CD8-positive, alpha-beta memory T cell (primary cell): ENCODE measurements at places on chromosomes 7 and 10.

- no peak for DNase-seq
Observed at GRCh38 chr7:17846935-17847334, 93.4 kb downstream of the SNX13 start.

DNA sequence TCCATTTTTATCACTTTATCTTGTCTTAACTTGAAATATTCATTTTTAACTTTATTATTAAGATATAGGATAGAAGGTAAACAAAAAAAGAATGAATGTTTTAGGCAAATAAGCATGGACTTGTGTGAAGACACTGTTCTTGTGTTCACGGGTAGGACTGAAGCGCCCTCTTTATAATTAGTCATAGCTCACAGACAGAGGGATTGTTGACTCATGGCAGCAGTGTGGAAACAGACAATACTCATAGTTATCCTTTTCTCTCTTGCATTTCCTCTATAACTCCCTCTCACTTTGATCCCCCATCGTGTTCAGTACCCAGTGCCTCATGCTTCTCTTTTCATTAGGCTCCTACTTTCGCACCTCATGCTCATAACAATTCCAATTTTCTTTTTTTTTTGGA, 731.8 kb downstream of the PHTF2 start:
- DNase-seq, result no peak

- no peak for DNase-seq
Observed at GRCh38 chr10:91689731-91690168, 56.9 kb upstream of the PPP1R3C start.

- no peak for DNase-seq
Observed at GRCh38 chr10:123556736-123557135, 109.4 kb upstream of the GPR26 start.

GRCh38 chr7:88229302-88229995, 9.6 kb upstream of the SRI start:
- DNase-seq, result no peak

GRCh38 chr10:110074758-110075671, 67.2 kb downstream of the ADD3 start:
- DNase-seq, result no peak

GRCh38 chr7:145876376-145876775, 240.2 kb upstream of the CNTNAP2 start:
- no peak for DNase-seq

DNA sequence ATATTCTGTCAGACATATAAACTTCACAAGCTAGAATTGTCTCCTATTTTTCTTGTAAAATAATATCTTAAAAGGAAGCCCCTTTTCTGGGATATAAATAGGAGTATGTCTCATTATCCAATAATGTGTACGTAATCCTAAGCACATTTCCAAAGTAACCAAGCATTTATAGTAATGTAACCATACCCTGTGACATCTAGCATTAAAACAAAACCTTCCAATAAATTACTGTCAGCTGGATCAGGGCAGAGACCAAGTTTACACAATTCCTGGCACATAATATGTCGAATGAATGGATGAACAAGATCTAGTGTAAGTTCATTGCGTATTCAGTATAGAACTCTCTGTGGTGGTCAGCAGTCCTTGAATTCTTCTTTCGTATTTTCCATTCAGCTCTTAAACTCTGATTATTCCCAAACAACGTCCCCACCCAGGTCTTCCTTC, 14.3 kb downstream of the CPED1 start:
- DNase-seq, result no peak

DNA sequence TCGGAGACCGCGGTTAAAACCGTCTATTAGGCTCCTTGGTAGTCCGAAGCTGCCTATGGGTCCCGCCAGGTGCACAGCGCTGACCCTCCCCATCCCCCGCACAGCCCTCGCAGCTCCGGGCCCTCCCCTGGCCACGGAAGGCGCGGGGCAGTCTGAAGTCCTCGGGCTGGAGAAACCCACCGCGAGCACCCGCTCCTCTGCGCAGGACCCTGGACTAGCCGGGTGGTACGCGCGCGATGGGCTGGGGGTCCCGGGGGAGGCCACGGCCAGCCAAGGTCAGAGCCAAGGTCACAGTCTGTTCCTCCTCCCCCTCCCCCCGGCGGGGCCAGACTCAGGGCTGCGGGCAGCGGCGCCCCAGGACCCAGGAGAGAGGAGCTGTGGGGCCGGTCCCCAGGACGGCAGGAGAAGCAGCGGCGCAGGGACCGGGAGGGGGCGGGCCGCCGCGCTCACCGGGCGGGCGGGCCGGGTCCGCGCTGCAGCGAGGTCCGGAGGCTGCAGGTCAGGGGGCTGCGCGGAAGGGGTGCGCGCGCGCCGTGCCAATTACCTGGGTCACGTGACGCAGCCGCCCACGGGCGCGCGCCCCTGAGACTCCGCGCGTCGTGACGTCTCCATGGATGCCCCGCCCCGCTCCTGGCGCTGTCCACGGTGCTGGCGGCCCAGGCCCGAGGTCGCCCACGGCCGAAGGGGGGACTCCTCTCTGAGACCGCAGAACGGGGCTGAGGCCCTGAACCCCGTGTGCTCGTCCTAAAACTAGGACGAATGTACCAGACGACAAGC, at the start of gene OGDHL:
TSS of gene OGDHL (minus strand) at position 535 of the 777 bp plus-strand sequence. CDS start 3,731 bp downstream, outside the sequence.
- no peak for DNase-seq

DNA sequence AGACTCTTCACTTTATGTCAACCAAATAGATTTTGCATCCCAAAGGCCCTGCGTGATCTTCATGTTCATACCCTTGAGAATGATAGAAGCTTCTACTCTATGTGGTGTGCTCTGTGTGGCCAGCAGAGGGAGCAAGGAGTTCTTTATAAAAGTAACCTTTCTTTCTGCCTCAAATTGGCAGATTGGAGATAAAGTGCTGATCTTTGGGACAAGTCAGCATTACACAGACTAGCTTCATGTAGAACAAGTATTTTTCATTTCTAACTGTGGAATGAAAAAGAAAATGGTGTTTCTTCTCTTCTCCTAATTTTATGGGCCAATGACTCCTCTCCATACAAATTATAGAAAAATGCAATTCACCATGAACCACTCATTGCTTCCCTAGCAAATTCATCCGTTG, 1214.1 kb downstream of the SORCS1 start:
- no peak for DNase-seq

- no peak for DNase-seq
Observed at GRCh38 chr7:7100432-7100849, 81.9 kb upstream of the C1GALT1 start.

DNA sequence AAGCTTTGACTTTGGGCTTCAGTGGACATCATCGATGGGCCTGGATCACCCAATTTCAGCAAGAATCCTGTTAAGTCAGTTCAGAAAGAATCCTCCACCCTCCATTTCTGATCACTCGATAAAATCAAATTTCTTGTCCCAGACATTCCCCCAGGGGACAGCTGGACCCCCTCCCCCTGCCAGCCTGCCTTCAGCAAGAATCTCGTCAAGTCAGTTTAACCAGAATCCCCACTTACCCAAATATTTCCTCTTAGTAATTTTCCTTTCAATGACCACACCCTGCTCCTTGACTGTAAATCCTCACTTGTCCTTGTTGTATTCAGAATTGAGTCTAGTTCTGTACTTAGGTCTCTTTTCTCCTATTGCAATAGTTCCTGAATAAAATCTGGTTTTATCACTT, 766.9 kb downstream of the XPNPEP1 start:
- no peak for DNase-seq

- DNase-seq, result no peak
Observed at GRCh38 chr10:112446055-112446854, 459 bp downstream of the ZDHHC6 start.

GRCh38 chr7:125057963-125058362, 128.3 kb upstream of the POT1 start:
- no peak for DNase-seq

- no peak for DNase-seq
Observed at GRCh38 chr7:99184532-99185218, 23.2 kb downstream of the KPNA7 start.

GRCh38 chr7:66356277-66356721, 151.2 kb downstream of the TPST1 start:
- DNase-seq, result no peak

DNA sequence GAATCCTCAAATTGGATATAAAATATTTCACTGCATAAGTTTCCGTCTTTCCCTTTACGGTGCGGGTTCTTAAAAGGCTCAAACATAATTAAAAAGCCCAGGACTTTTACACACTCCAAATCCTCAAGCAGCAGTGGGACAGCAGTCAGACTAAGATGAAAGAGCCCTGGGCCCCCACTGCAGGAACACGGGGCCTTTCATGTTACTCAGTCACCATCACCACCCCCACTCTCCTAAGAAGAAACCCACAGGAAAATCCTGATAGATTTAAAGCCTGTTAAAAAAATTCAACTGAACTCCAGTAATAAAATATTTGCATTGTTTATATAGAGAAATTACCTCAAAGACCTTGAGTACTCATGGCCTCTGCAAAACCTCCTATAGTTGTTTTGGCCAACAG, 74.0 kb upstream of the TRIL start:
- DNase-seq, result no peak

GRCh38 chr10:110029450-110029849, 21.7 kb downstream of the ADD3 start:
- no peak for DNase-seq

GRCh38 chr7:143929224-143929920, 5.7 kb upstream of the OR2F2 start:
- no peak for DNase-seq

DNA sequence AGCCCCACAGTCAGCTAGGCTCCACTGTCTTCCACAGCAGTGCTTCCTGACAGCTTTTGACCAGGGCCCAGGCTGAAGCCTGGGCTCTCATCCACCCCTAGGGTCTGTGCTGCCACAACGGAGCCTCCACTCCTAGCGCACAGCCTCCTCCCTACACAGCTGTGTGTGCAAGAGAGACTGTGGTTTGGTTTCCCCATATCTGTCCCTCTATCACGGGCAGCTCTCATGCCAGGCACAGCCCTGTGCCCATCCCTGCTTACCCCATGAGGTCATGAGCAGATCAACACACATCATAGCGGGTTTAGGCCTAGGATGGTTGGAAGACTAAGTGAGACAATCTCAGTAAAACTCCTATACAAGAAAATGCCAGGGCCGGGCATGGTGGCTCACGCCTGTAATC, 61.7 kb upstream of the PLXNA4 start:
- DNase-seq, result no peak

- no peak for DNase-seq
Observed at GRCh38 chr7:73817121-73817520, 13.7 kb upstream of the CLDN4 start.

DNA sequence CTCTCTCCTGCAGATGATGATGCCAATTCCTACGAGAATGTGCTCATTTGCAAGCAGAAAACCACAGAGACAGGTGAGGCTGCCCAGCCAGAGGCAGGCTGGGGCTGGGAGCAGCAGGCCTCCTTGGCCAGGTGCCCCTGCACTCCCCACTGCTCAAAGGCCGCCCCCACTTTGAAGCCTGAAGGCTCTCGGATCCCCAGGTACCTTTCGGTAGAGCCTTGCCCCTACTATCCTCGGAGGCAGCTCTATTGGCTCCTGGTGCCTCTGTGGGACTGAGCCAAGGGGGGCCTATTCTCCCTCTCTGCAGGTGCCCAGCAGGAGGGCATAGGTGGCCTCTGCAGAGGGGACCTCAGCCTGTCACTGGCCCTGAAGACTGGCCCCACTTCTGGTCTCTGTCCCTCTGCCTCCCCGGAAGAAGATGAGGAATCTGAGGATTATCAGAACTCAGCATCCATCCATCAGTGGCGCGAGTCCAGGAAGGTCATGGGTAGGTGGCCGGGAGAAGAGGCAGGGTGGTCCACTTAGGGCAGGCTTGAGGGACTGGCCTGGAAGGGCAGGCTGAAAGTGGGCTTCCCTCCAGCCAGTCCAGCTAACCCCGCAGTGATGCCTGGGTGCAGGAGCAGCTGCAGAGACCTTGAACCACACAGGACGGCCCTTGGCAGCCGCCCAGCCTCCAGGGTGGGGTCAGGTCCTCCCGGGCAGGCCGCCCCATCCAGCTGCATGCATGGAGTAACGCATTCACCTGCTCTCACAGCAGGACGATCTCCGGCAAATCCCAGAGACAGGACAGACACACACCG, 14.1 kb downstream of the LAT2 start:
- no peak for DNase-seq

GRCh38 chr7:66845379-66846095, 75.5 kb upstream of the TMEM248 start:
- no peak for DNase-seq

DNA sequence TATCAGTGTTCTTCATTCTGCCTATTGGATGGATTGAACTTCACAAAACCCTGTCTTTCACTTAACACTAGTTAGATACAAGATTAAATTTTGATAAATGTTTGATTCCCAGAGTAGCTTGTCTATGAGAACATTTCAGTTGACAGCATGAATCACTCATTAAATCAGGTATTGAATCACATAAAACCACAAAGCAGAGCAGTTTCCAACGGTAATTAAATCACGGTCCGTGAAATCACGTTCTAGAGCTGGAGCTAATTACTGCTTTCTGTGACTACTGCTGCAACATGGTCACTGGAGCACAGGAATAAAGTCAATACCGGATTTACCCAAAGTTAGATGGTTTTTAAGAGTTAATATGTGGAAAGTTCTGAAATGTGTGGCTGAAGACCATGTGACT, 257.8 kb upstream of the PCDH15 start:
- DNase-seq, result no peak

DNA sequence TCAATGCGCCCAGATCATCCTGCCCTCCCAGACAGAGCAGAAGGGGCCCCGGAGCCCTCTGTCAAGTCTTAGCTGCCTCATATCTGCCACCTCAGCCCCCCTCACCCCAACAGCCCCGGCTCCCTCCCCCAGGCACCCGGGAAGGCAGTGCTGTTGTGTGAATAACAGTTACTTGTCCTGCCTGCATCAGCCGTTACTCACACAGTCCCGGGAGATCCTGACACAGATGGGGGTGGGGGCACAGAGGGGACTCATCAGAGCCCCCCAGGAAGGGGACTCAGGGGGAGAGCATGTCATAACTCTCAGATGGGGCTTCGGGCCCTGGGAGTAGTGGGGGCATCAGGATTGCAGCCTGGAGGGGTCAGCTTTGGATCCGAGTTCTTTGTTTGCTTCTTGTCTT, 12.4 kb upstream of the SERPINE1 start:
- DNase-seq, result no peak

DNA sequence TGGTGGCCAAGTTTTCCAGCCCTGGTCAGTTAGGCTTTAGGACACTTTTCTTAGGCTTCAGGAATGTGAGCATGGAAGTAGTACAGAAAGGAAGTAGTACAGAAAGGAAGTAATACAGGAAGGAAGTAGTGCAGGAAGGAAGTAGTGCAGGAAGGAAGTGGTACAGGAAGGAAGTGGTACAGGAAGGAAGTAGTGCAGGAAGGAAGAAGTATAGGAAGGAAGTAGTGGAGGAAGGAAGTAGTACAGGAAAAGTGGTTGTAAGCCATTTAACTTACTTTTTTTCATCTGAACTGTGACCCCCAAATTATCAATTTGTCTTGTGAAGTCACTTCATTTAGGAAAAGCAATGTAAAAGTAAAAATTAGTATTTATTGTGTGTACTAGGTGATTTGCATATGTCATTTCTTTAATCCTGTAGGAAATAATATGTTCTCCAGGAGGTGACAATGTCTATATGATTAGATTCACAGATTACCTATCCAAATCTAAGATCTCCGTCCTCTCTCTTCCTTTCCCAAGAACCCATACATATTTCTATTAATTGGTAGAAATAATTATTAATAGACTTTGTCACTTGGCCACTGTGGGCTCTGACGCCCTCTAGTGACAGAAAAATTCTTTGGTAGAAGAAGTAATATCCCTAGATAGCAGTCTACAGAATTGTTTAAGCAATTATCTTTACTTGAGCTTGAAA, 3.9 kb upstream of the FAS start:
- DNase-seq, result no peak

GRCh38 chr7:83509255-83510021, 139.5 kb downstream of the SEMA3E start:
- DNase-seq, result no peak

GRCh38 chr7:106542550-106543220, 118.3 kb downstream of the CCDC71L start:
- peak; percentile 6 for DNase-seq
